Activated CD8-positive, alpha-beta memory T cell treated with anti-CD3 and anti-CD28 coated beads for 1 hour (primary cell): ENCODE measurements at places on chromosomes 5 and 9.

DNA sequence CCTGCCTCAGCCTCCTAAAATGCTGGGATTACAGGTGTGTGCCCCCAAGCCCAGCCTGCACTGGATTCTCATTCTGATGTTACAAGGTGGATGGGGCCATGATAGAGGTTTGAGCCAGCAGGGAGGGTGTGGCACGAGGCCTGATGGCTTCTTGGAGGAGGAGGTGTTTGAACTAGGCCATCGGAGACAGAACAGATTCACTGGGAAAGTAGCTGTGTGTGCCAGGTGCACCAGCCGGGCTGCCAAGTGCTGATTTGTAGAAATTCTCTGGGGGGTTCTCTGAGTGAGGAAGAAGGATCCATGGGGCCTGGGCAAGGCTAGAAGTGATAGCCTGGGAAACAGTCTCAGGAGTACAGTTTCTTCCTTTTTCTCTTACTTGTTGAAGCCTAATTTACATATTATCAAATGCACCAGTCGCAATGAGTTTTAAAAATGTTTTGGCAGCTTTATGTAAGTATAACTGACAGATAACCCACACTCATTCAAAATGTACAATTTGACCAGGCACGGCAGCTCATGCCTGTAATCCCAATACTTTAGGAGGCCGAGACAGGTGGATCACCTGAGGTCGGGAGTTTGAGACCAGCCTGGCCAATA, 31.1 kb upstream of the STXBP1 start:
- no peak for DNase-seq

GRCh38 chr9:751137-752051, 90.1 kb upstream of the DMRT1 start:
- DNase-seq, result no peak

DNA sequence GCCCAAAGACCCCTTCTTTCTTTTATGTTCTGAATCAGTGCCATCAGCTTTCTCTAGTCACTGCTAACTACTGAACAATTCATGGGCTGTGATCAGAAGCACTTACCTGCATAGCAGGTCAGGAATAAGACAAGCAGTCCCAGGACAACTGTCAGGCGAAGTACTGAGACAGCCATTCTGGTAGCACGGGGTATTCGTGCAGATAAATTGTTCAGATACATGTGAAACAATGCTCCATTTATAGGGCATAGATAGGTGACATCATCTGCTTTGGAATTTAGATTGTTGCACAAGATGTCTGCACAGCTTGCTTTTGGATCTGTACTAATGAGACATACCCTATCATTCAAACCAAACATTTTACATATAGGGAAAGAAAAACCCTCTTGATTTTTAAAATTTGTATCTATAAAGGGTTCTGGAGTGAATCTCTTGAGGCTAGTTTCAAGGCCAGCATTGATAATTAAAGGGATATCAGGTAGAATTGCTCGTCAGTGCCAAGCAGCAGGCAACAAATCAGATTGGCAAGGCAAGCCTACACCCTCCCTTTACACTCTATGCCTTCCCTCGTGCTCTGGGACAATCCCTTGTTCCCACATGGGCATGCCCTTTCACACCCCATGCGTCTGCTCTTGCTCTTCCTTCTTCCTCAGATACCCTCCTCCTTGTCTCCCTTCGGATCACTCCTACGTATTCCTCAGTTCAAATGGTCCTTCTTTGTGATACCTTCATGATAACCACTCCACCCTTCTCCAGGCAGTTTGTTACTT, at the start of gene C5orf46:
TSS of gene C5orf46 (minus strand) at position 213 of the 770 bp plus-strand sequence. CDS start at position 176, 37 bp downstream.
- no peak for DNase-seq

GRCh38 chr9:121498487-121499176, 1.0 kb downstream of the GGTA1 start:
- no peak for DNase-seq

GRCh38 chr5:137594717-137595116, 95.6 kb upstream of the SPOCK1 start:
- no peak for DNase-seq

GRCh38 chr5:135208903-135209721, 175.1 kb upstream of the PITX1 start:
- DNase-seq, result no peak

GRCh38 chr9:69499959-69500358, 172.2 kb downstream of the APBA1 start:
- DNase-seq, result no peak

DNA sequence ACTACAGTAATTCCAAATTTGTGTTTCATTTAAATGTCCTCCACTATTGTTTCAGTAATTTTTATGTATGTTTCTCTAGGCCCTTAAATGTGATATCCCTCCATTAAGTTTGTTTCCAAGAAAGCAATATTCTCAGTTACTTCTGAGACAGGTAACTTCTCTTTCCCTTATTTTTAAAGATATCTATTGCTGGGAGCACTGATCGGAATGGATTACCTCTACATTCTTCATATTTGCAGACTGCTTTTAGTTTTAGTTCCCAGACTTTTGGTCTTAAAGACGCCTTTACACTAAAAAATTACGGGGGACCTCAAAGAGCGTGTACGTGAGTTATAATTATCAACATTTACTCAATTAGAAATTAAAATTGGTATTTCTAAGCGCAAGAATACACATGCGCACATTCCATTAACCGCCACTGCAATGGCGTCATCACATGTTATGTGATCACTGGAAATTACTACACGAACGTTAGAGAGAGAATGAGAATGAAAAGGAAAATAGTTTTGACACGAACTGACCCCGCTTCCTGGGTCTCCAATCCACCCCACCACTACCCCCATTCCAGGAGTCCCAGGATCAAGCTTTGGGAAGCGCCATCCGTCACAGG, 519 bp upstream of the RAD50 start:
- DNase-seq, result no peak

- DNase-seq, result no peak
Observed at GRCh38 chr5:102040326-102040725, 255.8 kb downstream of the SLCO4C1 start.

- no peak for DNase-seq
Observed at GRCh38 chr5:145826895-145827674, 8.1 kb downstream of the PRELID2 start.
